ENCODE measurements at places on chromosomes 11 and 22.
A peak's percentile ranks its signal among the peaks of the same experiment; 100 is the strongest.

GRCh38 chr11:94469416-94469815, 24.2 kb downstream of the MRE11 start:
- DNase-seq: no peak

DNA sequence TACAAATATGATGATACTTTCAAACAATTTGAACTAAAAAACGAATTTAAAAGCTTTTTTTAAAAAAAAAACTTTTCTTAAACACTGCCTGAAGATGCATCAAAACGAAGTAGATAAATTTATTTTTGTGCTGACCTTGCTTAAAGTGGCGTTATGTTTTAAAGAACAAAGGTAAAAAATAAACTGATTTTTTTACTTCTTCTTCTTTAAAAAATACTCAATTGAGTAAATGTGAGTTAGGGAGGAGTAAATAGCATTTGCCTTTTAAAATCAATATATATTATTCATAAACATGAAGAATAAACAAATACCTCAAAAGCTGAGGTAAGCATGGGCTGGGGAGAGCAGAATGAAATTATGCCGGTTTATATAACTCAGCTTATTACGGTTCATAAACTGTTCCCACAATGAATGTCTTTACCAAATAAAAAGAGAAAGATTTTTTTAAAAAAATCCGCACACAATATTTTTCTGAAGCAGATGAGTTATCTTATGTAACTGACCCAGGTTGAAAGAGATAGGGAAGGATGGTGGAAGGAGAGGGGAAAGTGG, 9.0 kb downstream of the PAX6 start:
- no peak for DNase-seq

- no peak for DNase-seq
Measured at GRCh38 chr22:30573594-30574094, 821 bp downstream of the GAL3ST1 start.

DNA sequence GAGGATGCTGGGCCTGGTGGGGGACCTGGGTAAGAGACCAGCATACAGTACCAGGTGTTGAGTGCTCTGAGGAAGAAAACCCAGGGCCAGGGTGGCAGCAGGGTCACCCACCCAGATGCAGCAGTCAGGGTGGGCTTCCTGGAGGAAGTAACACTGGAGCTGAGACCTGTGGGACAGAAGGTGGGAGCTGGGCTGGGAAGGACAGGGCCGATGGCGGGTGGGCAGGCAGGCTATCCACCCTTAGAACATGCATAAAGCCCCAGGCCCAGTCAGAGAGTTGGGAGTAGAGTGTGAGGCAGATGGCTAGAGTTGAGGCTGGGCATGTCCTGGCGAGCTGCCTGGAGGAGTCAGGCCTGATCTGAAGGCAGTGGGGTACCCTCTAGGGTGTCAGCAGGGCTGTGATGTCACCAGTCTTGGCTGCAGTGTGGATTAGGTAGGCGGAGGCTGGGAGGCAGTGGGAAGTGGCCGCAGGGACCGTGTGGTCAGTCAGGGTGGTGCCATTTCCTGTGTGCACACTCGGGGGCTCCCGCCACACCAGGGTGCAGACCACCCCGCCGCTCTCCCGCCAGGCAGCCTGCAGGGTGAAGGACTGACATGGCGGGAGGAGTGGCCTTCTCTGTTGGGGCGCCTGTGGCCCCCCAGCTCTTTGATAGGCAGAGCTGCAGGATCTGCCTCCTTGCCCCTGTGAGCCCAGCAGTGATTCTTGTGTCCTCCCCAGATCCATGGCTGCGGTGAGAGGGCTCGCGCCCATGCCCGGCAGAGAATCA, 35.3 kb downstream of the IGHMBP2 start:
- DNase-seq: no peak

GRCh38 chr11:1087279-1087960, 12.7 kb downstream of the MUC2 start:
- DNase-seq: no peak

DNA sequence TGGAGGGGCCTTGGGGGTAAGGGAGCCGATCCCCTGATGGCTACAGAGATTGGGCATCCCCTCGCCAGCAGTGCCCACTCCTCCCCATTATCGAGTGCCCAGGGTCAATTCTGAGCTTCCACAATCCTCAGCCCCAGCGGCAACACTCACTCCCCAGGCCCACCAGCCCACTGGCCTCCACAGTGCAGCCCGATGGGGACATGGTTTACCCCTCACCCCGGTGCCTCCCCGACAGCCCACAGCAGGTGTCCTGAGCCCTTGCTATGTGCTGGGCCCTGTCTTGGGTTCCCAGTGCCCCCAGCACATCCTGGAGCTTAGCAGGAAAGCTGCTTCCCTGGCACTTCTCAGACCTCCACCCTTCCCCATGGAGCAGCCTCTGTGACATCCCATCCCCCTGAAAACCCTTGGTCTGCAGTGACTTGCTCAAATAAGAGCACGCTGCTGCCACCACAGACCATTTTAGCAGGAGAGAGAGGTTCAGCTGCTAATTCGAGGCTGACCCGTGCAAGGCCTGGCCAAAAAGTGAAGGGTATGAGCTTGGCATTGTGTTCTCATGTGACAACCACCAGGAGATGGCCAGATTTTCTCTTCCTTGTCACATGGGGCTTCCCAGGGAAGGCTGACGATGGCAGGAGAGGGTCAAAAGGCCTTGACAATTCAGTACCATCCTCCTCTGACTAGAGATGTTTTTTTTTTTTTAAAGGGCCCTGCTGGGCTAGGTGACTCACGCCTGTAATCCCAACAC, 23.6 kb downstream of the KCNJ4 start:
- no peak for DNase-seq

GRCh38 chr11:67287355-67288197, 1.5 kb upstream of the ANKRD13D start:
- DNase-seq: no peak

DNA sequence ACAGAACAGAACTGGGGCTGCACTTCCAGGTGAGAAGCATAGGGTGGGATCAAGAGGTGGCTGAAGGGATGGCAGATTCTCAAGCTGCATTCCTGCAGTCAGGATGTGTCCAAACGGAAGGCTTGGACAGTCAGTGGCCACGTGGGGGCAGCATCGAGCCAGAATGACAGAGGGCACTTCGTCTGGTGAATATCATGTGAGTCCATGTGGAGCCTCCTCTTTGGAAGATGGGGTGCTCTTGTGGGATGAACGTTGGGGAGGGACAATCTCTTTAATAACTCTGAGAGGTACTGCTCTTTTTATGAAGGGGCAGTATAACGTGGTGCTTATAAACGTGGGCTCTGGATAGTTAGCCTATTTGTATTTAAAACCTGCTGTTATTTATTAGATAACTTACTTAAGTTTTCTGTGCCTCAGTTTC, 154.9 kb upstream of the NAV2 start:
- peak; percentile 55 for DNase-seq

DNA sequence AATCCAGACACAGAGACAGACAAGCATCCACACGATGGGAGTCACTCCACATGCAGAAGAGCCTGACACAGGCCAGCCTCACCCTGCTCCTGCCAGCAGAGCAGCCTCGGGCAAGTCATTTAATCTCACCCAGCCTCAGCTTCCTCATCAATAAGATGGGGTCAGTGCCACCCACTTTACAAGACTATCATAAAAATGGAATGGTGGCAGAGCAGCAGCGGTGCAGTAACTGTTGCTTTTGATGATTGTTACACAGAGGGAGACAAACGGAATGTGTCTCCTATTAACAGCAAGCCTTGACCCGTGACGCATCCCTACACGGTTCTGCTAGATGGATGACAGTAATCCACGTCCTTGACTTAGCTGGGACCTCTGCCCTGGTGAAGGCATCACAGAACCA, 26.0 kb upstream of the ARFGAP3 start:
- no peak for DNase-seq

- no peak for DNase-seq
Measured at GRCh38 chr11:111957663-111958444, 20.7 kb downstream of the DIXDC1 start.

DNA sequence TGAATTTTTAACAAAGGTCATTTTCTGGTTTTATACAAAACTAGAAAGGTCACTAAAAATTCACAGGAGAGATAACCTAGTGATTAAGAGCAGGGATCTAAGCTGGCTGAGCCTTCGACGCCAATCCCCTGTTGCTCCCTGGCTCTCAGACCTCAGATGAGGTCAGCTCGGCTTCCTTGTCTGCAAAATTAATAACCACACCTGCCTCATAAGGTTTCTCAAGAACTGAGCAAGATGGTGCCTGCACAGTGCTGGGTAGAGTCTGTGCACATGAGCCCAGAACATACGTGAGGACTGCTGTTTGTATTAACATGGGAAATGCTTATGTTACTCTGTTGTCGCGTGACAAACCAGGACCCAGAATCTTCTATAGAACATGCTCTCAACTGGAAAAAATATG, 24.4 kb upstream of the CD5 start:
- DNase-seq: no peak

GRCh38 chr11:132540581-132540980, 991.7 kb downstream of the OPCML start:
- no peak for DNase-seq
